ENCODE measurements at places on chromosomes 4 and X.

GRCh38 chr4:145176641-145177432 lies 3.6 kb downstream of the OTUD4 start:
- DNase-seq, result no peak

- DNase-seq, result no peak
Observed at GRCh38 chrX:78886550-78886949, 58.6 kb upstream of the P2RY10 start.

- DNase-seq, result no peak
Observed at GRCh38 chr4:37670249-37670648, 15.9 kb downstream of the RELL1 start.

DNA sequence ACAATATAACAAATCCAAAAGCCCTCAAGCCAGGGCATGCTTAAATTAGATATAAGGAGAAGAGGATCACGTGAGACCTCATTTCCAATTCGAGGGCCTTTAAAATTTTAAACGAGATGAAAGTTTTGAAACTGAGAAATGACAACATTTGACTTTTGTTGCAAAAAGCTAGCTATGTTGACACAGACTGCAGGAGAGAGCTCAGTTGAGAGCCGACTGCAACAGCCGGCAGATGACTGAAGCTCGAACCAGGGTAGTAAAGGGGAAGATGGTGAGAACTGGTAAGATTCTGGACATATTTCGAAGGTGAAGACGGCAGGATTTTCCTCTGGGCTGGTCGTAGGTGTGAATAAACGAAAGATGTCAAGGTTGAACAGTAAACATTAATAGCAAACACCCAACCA lies 773 bp downstream of the PRMT9 start:
- peak; percentile 66 for DNase-seq

- DNase-seq, result no peak
Observed at GRCh38 chrX:99901091-99901490, 509.0 kb downstream of the PCDH19 start.

Data from suppressor macrophage (primary cell).